ENCODE measurements at places on chromosomes 11 and 22.

DNA sequence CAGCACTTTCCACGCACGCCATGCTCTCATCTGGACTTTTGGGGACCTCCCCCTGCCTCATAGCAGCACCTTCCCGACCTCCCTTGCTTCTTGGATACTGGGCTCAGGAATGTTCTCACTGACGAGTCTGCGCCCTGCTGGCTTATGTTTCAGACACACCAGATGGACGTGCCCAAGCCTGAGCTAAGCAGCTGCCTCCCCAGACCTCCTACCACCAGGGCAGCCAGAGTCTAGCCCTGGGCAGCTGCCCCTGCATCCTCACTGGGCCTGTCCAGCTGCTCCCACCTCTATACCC lies 13.2 kb upstream of the RGL4 start:
- DNase-seq, result no peak

- peak; percentile 70 for DNase-seq
Measured at GRCh38 chr11:34331736-34332135, 26.1 kb downstream of the ABTB2 start.

- no peak for DNase-seq
Measured at GRCh38 chr11:91906871-91907624, 317.6 kb upstream of the FAT3 start.

GRCh38 chr22:28891156-28891733 lies 7.9 kb downstream of the ZNRF3 start:
- DNase-seq, result no peak

GRCh38 chr22:43308060-43308830 lies 34.9 kb downstream of the SCUBE1 start:
- no peak for DNase-seq

DNA sequence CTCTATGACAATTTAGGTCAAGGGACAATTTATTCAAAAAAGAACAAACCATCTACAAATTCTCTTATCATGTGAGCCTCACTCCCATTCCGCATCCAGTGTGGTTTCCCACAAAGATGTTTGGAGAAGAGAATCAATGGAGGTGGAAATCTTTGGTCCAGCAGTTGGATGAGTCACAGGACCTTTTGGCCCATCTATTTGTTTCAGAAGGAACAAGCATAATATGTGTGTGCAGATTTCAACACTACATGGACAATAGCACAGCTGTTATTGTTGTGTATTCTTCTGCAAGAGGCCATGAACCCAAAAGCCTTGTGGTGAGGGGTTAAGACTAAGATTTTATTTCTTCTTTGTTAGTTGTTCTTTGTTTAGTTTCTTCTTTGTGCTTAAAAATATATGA lies 61.6 kb downstream of the OR10A6 start:
- no peak for DNase-seq

GRCh38 chr11:129225190-129225589 lies 33.1 kb upstream of the ARHGAP32 start:
- DNase-seq, result peak; percentile 23

- DNase-seq, result no peak
Measured at GRCh38 chr11:2870969-2871680, 14.4 kb downstream of the CDKN1C start.
